ENCODE measurements at places on chromosomes 13 and 19.

DNA sequence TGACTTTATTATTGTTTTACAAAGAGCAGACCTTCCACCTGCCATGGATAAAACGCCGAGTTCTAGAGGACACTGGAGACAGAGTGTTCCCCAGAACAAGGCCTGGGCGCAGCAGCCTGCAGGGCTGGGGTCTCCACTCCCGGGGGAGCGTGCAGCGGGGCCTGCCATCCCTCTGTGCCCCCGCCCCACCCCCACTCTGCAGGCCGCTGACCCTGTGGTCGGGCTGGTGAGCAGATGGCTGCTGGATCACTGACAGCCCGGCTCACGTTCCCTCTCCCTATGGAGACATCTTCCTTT is 8.6 kb upstream of the PTBP1 start:
- no peak for DNase-seq

DNA sequence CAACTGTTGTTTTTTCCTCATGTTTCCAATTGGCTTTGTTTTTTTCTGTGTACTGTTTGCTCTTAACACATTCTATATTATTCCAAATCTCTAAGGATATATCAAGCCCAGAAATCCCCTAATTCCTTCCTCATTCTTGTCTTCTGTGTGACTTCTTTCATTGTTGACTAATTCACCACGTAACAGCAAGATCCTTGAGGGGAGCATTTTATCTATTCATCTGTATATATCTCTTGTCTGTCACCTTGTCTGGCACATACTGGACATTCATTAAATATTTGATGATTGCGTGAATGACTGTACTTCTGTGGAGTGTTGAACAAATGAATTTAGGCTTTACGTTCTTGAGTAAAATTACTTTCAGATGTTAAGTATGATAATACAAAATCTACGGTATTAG is 44.8 kb upstream of the OLFM4 start:
- DNase-seq, result no peak

- peak; percentile 77 for DNase-seq
Observed at GRCh38 chr13:99357131-99357596, 50.0 kb upstream of the GPR183 start.

- no peak for DNase-seq
Observed at GRCh38 chr19:15640294-15640903, at the start of gene CYP4F3. Gene CYP4F3, plus strand, starts transcription at chr19:15640897. Its CDS starts 519 bp downstream, at chr19:15641416.

GRCh38 chr19:40380199-40381037 is 9.6 kb downstream of the HIPK4 start:
- no peak for DNase-seq

DNA sequence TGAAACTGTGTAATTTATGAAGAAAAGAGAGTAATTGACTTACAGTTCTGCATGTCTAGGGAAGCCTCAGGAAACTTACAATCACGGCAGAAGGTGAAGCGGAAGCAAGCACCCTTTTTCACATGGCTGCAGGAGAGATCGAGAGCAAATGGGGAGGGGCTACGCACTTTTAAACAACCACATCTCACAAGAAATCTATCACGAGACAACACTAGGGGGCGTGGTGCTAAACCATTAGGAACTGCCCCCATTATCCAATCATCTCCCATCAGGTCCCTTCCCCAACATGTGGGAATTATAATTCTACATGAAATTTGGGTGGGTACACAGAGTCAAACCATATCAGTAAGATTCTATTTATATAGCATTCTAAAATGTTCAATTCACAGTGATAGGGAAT is 114.8 kb upstream of the TRPC4 start:
- no peak for DNase-seq

DNA sequence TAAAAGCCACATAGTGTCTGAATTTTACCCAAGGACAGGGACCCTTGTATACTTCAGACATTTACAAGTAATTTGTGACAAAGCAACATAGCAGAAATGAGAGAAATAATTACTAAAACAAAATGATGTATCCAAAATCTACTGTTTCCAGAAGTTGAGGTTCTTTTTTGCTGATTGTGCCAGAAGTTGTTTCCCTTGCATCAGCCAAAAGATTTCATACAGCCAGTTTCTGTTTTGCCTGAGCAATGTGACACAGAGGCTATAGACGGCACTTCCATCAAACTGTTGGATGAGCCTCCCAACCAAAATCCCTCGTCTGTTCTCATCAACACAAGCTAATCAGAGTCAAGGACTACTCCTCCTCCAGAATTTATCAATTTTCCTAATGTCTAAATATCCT is 913.2 kb upstream of the GPC6 start:
- no peak for DNase-seq

GRCh38 chr13:20782116-20782708 is 8.5 kb upstream of the EEF1AKMT1 start:
- no peak for DNase-seq

DNA sequence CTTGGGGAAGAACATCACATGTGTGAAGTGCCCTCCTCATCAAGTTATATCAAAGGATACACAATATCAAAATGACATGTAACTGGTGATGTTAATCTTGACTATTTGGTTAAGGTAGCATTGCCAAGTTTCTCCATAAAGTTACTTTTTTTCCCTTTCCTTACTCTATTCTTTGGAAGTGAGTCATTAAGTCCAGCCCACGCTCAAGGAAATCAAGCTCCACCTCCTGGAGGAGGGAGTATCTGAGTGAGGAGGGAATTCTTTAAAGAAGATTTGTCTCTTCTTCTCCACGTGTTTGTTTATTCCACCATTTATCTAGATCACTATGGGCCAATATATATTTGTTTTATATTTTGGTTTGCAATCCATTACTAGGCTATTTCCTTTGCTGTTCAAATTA is 33.6 kb upstream of the FNDC3A start:
- peak; percentile 60 for DNase-seq

DNA sequence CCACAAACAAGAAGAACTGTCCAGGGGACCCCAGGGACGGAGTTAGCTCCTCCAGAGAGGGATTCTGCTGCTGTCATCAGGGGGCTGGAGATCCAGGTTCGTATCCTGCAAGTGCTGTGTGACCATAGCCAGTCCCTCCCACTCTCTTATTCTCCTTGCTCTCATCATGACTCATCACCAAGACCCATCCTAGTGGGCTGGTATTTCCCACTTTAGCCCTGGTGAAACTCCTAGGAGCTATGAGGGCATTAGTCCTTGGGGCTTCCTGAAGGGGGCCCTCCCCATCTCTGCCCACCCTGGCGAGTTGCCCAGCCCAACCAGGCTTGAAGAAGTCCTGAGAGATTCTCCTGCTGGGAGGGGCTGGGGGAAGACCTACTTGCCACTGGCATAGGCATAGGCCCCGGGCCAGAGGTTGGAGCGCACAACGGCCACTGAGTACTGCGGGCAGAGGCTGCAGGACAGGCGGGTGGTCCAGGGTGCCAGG is 7.5 kb upstream of the DMWD start:
- peak; percentile 72 for DNase-seq

DNA sequence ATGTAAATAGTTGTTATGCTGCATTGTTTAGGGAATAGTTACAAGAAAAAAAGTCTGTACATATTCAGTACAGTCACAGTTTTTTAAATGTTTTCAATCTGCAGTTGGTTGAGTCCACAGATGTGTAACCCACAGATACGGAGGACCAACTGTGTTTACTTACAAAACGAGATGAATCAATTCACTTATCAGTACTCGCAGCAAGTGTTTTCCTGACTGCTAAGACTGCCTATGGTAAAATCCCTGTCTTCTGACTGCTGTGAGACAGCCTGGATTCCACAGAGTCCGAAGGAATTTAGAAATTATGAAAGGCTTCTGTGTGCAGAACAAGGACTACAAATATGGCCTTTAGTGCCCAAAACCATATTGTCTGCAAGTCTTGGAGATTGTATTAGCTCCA is 45.7 kb upstream of the C1QTNF9 start:
- no peak for DNase-seq

GRCh38 chr19:41688098-41688497 is at the start of gene CEACAM7:
Gene CEACAM7, minus strand, starts transcription at chr19:41688270. Its CDS starts 105 bp downstream, at chr19:41688165.
- DNase-seq, result no peak

DNA sequence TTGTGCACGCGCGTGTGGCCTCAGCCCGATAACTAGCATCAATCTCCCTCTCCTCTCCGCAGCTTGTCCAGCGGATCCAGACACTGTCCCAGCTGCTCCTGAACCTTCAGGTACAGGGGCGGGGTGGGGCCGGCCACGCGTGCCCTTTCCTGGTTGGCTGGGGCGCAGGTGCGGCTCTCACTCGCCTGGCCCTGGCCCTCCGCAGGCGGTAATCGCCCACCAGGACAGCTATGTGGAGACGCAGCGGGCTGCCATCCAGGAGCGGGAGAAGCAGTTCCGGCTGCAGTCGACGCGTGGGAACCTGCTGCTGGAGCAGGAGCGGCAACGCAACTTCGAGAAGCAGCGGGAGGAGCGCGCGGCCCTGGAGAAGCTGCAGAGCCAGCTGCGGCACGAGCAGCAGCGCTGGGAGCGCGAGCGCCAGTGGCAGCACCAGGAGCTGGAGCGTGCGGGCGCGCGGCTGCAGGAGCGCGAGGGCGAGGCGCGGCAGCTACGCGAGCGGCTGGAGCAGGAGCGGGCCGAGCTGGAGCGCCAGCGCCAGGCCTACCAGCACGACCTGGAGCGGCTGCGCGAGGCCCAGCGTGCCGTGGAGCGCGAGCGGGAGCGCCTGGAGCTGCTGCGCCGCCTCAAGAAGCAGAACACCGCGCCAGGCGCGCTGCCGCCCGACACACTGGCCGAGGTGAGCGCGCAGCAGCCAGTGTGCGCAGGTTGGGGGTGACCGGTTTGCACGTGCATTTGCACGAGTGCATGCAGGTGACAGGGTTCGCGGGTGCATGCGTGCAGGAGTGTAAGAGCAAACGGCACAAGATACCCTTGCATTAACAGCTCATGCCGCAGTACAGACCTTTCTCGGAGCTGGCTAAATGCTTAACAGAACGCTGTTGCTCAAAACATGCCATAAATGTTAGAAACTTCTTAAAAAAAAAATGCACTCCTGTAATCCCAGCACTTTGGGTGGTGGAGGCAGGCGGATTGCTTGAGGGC is 21.5 kb downstream of the PEX11G start:
- no peak for DNase-seq

DNA sequence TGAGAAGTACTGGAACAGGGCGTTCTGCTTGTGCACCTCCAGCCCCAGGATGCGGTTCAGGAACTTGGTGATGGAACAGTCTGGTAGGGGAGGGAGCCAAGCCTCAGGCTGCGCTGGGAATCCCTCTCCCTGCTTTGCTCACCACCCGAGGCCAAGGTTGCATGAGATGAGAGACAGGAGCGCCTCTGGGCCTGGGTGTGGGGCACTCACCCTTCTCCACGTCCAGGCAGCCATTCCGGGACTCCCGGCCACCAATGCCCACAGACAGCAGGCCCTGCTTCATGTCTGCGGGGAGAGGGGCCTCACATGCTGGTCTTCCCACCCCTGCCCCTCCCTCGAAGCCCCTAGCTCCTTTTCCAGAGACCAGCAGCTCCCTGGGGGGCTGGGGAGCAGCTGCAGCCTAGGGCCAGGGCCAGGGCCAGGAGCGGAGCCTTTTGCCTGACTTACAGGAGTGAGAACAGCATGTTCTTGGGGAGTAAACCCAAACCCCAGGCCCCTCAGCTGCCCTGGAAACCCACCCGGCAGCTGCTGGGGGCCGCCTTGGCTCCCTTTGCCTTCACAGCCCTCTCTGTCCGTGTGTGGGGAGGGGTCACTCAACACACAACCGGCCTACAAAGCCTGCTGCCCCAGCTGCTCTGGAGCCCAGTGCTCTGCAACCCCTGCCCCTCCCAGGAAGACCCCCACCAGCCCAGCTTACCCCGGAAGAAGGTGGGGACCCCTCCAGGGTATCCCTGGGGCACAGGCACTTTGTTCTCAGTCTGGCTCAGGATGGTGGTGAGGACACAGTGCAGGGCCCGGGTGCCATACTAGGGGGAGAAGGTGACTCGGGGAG is 7.2 kb downstream of the GPX4 start:
- no peak for DNase-seq

GRCh38 chr13:33112766-33113165 is 96.5 kb downstream of the KL start:
- DNase-seq, result peak; percentile 11

DNA sequence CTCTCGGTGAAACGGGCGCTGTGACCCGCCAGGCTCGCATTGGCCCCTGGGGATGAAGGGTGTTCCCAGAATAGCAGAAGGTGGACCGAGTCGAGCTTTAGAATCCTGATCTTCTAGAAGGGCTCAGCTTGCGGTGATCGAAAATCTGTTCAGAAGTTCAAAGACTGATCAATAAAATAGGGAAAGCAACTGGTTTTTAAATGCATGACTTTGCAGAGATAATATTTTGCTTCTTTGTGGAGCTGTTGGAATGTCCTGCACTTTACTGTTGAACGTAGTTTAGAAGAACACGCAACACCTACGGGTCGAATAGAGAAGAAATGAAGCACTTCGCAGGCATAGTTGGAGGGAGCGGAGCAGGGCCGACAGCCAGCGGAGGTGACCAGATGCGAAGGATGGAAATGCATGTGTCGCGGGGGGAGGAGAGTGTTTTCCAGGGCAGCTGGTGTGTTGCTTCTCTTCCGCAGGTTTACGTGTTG is 766 bp downstream of the CEBPG start:
- DNase-seq, result peak; percentile 34

DNA sequence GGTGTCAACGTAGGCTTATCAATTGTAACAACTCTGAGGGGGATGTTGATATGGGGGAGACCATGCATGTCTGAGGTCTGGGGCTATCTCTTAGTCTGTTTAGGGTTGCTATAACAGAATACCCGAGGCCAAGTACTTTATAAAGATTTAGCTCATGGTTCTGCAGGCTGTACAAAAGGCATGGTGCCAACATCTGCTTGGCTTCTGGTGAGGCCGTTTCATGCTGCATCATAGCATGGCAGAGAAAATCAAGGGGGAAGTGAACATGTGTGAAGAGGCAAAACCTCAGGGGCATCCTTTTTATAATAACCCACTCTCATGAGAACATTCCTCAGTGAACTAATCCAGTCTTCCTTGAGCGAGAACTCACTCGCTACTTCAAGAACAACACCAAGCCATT is 353.8 kb downstream of the ENOX1 start:
- DNase-seq, result peak; percentile 4

Measured in fibroblast of skin of right biceps (primary cell).